ENCODE measurements at places on chromosomes 1 and 21.

DNA sequence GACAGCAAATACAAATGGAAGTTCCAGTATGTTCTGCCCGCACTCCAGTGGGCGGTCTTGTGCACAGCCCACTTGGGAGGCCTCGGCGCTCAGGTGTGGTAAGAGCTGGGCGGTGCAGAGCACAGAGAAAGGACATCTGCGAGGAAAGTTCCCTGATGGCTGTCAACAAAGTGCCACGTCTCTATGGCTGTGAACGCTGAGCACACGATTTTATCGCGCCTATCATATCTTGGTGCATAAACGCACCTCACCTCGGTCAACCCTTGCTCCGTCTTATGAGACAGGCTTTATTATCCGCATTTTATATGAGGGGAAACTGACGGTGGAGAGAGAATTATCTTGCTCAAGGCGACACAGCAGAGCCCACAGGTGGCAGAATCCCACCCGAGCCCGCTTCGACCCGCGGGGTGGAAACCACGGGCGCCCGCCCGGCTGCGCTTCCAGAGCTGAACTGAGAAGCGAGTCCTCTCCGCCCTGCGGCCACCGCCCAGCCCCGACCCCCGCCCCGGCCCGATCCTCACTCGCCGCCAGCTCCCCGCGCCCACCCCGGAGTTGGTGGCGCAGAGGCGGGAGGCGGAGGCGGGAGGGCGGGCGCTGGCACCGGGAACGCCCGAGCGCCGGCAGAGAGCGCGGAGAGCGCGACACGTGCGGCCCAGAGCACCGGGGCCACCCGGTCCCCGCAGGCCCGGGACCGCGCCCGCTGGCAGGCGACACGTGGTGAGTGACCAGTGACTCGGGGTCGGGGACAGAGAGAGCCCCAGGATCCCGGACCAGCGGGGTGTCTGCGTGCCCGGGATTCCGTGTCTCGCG is at the start of gene IL12RB2:
Gene IL12RB2, plus strand, starts transcription at position 623 of the 810 bp plus-strand sequence. CDS start 12,496 bp downstream, outside the sequence.
- no peak for DNase-seq

DNA sequence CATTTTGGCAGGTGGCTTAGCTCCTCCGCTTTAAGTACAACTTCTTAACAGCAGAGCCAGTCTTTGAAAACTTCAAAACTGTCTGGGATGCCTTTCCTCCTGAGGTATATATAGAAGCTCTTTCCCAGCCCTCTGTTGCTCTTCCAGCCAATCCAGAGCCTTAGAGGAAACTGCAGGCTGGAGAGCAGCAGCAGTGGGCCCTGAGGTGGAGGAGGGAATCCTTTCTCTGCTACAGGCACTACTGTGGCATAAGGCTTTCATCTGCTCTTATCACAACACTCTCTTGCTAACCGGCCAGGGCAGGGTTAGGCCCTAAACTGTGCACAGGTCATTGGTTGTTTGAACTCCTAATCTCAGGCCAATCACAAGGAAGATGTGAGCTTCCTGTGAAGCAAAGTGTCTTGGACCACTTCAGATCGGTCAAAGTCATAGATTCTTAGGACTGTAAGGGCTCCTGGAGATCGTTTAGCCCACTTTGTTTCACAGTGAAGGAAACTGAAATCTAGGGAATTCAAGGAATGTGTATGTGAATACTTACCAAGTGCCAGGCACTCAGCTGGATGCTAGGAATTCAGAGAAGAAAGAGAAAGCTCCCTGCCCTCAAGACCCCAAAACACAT is at the start of gene RGS5:
Gene RGS5, minus strand, starts transcription at position 84 of the 619 bp plus-strand sequence. Its CDS starts 81 bp downstream, at position 3.
- no peak for DNase-seq

DNA sequence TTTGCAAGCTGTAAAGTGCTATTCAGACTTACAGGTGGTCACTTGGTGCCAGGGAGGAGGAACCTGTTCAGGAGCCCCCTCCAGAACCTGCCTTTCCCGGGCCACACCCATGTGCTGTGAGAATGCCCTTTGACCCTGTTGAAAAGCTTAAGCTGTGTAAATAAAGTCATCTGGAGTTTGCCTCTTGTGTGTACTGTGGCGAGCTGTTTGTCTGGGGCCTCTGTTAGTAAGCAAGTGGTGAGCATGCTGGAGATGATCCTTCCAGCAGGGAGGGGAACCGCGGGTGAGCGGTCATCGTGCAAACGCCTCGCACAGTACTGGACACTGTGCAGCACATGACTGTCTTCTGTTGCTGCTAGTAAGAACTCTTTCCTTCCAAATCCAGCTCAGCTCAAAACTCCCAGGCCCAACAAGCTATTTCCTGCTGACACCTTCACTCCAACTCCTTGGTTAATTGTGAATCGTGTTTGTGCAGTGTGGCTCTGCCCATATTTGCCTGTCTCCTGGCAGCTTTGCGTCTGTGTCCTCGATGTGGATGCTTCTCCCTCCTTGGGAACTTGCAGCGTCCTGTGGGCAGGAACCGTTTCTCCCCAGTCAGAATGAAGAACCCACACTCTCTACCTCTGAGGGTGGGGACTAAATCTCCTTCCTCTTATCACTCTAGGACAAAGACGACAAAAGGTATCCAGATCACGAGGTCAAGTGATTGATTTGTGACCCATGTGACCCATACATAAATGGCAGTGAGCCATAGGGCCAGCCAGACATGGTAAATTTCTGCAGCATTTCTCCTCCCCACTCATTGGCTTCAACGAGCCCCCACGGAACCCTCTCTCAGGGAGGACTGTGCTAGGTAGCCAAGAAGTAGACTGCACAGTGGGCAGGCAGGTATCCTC is 13.9 kb upstream of the BTG2 start:
- no peak for DNase-seq

GRCh38 chr1:184242507-184242943 is 144.3 kb upstream of the C1orf21 start:
- DNase-seq, result no peak

- no peak for DNase-seq
Observed at GRCh38 chr1:24949331-24949881, 19.3 kb upstream of the RUNX3 start.

- no peak for DNase-seq
Observed at GRCh38 chr1:71330991-71331390, 250.2 kb upstream of the ZRANB2 start.
